EH (cell line): ENCODE measurements at places on chromosomes 12 and 14.

DNA sequence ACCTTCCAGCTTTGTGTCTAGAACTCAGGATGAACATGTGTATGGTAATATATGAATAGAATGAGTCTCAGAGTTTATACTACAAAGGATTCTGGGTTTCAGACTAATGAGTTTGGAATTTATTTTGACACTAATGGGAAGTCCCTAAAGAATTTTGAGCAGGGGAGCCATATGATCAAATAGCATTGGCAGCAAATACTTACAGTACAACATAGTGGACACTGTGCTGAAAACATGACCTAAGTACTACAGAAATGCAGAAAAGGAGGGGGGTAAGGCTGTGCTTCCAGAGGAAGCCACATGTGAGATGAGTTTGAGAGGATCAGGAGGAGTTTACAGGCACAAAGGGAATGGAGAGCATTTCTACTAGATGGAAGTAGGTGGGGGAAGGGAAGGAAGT, 225.8 kb downstream of the C12orf42 start:
- DNase-seq, result no peak

- peak; percentile 35 for DNase-seq
Observed at GRCh38 chr14:99737451-99737951, 53.4 kb downstream of the CYP46A1 start.

DNA sequence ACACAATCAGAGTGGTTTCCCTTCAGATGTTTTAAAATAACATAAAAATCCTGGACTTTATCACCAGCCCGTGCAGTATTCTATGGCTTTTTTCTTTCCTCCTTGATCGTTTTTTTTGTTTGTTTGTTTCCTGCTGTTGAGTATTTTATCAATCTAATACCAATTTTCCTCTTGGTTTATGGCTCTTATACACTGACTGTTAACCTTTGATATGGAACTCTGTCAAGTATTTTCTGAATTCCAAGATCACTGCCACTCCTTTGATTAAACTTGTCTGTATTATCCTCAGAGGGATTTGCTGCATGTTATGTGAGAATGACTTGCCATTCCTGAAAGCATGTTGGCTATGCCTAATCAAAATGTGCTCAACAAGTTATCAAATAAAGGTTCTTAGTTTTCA, 88.4 kb downstream of the PELI2 start:
- no peak for DNase-seq

- no peak for DNase-seq
Observed at GRCh38 chr12:99372257-99372920, 275.2 kb upstream of the GARIN6 start.

DNA sequence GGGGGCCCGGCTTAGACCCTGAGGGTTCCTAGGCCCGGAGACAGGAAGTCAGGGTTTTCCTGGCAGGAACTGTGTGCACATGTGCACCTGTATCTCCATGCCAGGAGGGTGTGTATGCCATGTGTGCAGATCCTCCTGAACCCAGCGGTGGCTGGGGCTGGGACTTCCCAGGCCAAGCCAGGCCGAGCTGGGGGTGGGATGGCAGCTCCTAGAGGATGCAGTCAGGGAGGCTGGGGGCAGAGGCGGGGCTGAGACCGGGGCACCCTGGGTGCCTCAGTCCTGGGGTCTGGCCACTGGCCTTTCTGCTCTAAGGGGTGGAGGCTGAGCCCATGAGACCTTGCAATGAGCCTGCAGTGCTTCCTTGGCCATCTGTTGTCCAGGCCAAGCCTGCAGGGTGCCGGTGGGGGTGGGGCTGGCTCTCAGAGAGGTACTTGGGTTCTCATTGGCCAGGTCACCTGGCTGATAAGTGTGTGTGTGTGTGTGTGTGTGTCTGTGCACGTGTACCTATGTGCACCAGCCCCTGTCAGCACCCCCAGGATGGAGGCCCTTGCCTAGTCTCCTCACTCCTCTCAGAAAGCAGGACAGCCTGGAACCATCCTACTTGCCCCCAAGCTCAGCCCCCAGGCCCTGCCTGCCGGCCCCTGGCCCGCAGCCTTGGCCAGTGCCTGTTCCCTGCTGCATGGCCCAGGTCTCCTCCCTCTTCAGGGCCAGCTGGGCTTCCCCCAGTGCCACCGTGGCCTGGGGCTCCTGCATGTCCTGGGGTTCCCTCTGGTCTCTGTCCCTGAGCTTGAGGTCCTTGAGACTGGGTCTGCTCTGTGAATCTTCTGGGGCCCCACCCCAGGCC, 10.6 kb upstream of the TNFAIP2 start:
- DNase-seq, result no peak

- DNase-seq, result no peak
Observed at GRCh38 chr12:132071830-132072384, 72.2 kb downstream of the DDX51 start.

- peak; percentile 65 for DNase-seq
Observed at GRCh38 chr14:61505815-61506809, 184.7 kb downstream of the PRKCH start.

DNA sequence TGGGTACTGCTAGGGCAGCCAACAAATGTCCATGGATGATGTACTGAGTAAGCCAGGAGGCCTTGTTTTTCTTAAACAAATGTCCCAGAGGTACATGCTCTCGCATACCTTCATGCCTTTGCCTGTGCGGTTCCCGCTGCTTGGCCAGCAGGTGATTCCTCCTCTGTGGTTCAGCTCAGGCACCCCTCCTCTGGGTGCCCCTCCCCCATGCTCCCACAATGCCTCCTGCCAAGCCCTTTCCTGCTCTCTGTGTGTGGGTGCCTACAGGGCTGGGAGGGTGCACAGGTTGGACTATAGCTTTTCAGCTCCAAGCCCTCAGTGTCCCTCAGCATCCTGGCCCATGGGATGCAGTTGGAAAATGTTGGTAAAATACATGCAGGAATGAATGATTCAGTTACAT, 23.5 kb downstream of the ASB2 start:
- DNase-seq, result no peak

DNA sequence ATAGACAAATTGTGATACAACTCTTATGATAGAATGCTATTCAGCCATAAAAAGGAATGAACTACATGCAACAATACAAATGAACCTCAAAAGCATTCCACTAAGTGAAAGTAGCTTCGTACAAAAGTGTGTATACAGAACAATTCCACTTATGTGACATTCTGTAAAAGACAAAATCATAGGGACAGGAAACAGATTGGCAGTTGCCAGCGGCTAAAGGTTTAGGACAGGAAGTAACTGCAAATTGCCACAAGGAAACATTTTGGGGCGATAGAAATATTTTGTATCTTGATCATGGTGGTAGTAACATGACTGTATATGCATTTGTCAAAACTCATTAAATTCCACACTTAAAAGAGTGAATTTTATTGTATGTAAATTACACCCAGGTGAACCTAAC, 113.4 kb downstream of the CAPZA3 start:
- DNase-seq, result no peak

- DNase-seq, result no peak
Observed at GRCh38 chr12:128978067-128978466, 124.8 kb downstream of the GLT1D1 start.

DNA sequence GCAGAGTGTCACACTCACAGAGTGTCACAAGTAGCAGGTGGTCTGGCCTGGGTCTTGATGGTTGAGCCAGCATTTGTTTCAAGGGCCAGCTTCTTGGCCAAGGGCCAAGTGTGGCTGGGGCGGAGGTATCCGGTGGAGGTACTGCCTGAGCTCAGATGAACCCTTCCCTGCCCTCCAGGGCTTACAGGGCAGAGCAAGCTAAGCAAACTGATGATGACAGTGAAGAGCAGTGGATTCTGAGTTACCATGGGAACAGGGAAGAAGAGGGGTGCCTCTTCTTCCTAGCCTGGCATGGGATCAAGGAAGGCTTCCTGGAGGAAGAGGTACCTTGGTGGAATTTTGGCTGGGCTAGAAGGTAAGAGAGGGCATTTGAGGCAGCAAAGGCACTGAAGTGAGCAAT, 35.7 kb downstream of the MVK start:
- no peak for DNase-seq

GRCh38 chr12:12859690-12860089, 31.7 kb upstream of the GPRC5A start:
- peak; percentile 49 for DNase-seq

DNA sequence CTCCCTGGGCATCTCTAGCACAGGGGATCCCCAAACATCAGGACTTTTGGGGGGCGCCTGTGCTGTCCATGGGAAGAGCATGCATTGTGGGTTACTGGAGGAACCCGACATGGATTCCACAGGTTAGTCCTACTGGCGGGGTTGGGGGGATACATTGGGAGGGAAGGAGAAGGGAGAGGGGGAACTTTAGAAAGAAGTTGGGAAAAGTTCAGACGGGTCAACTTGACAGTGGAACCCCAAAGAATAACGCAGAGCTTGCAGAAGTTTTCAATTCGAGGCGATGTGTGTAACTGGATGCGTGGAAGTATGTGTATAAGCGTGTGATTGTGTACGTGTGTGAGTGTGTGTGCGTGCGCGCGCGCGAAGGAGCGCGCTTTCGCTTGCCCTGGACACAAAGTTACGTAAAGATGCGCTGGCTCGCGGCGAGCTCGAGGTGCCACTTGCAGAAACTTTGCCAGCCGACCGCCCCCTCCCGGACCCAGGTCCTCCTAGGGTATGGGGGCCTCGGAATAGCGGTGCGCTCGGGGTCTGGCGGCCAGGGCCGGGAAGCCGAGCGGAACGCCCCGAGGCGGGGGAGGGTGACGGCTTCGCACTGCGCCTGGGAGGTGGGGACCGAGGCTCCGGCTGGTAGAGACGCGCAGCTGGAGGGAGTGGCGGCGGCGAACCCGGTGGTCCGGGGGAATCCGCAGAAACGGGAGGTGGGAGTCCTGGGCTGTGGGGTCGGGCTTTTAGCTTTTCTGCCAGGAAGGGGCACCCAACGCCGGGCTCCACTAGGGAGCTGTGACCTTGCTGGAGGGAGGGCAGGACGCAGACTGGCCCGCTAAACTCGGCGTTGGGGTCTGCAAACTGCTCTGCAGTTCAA, 669 bp downstream of the RFX4 start:
- peak; percentile 12 for DNase-seq

DNA sequence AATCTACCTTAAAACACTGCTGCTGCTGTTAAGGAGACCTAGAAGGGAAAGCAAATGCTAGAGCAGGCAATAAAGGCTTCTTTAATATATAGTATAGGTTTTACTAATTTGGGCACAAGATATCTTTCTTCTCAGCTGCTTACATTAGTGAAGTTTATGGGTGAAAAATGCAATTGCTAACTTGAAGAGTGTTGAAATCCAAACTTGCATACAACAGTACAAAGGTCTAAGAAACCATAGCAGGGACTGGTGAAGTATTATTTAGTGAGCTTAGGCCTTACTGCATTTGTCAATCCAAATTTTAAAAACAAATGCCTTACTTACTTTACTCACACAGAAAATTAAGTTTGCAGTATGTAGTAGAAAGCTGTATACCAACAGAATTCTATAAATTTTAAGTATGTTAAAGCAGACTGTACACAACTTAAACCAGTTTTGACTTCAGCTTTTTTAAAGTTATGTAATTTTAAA, 1.4 kb upstream of the AP4S1 start:
- no peak for DNase-seq

GRCh38 chr12:93577222-93577621, 4.7 kb downstream of the SOCS2 start:
- peak; percentile 47 for DNase-seq

- DNase-seq, result peak; percentile 37
Observed at GRCh38 chr12:108907839-108908351, 28.0 kb downstream of the DAO start.

GRCh38 chr14:23071921-23072539, 14.7 kb upstream of the CDH24 start:
- DNase-seq, result peak; percentile 33

GRCh38 chr12:42987216-42987650, 397.7 kb upstream of the PRICKLE1 start:
- no peak for DNase-seq

DNA sequence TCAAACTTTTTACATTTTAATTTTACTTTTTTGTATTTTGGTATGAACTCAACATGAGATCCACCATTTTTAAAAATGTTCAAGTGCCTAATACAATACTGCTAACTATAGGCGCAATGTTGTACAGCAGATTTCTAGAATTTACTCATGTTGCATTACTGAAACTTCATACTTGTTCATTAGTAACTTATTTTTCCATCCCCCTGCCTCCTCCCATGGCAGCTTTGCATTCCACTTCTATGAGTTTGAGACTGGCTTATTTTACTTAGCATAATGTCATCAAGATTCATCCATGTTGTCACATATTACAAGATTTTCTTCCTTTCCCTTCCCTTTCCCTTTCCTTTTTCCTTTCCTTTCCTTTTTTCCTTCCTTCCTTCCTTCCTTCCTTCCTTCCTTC, 825.9 kb downstream of the SLC16A7 start:
- peak; percentile 68 for DNase-seq

- no peak for DNase-seq
Observed at GRCh38 chr14:99966912-99967311, 98.3 kb upstream of the EVL start.

GRCh38 chr12:90854136-90854689, 100.8 kb downstream of the CCER1 start:
- peak; percentile 50 for DNase-seq

- DNase-seq, result no peak
Observed at GRCh38 chr14:104875412-104875751, 10.3 kb downstream of the CEP170B start.

GRCh38 chr14:64723691-64724577, 19.7 kb downstream of the PLEKHG3 start:
- no peak for DNase-seq

- DNase-seq, result peak; percentile 95
Observed at GRCh38 chr14:52131640-52132320, 62.9 kb upstream of the NID2 start.
